CD4-positive, alpha-beta T cell treated with Interleukin-21 for 1 hour (primary cell): ENCODE measurements at places on chromosomes 2 and 18.

DNA sequence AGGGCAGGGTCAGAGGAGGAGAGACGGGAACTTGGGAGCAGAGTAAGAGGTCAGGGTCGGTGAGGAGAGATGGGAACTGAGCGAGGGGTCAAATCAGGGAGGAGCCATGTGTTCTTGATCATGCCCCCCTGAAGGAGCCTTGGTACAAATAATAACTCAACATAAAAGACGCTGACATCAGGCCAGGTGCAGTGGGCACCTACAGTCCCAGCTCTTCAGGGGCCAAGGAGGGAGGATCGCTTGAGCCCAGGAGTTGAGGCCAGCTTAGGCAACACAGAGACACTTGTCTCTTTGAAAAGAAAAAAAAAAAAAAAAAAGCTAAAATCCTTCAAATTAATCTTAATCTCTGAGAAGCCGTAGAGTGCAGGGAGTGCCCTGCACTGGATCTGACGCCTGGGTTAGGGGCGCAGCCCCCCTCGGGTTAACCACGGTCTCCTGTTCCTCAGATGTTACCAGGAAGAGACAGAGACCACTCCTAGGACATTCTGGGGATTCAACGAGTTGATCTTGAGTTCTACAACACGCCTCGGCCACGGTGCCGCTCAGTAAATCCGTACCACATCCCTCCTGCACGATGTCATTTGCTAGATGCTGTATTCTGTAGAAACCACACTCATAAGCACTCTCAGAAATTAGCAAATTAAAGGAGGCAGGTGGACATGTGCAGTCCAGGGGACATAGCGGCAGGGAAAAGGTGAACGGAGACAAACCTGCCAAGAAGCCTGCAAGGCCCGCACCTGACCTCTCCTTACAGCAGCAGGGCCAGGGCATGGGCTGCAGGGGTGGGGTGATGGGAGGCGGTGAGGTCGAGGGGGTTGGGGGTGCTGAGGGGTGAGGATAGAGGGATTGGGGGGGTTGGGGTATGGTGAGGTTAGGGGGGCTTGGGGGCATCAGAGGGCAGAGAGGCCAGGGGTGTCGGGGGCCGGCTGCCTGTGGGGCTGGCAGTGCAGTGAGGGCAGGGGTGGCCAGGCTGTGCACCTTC, 29.2 kb downstream of the SLC66A2 start:
- no peak for DNase-seq

DNA sequence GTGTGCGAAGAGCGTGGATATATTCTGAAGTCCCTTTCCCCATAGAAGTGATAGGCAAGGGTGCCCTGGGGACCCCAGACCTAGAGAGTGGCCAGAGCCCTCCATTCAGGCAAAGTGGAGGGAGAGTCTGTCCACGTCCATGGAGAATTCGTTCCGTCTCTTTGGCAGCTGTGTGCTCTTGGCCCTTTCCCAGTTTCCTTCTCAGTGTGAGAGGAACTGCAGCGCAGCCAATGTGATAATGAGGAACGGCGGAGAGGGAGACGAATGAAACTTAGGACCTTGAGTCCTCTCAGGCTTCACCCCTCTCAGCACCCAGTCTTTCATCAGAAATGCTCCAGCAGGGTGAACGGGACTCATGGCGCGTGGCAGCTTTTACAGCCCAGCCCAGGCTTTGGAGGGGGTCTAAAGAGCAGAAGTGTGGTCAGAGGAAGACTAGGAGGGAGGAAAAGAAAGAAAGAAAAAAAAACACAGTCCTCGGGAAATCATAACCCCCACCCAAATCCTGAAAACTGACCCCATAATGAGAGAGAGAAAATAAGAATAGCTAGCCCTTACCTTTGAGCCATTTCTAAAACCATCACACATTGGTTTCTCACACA, 95.0 kb upstream of the RIOK3 start:
- DNase-seq = no peak

DNA sequence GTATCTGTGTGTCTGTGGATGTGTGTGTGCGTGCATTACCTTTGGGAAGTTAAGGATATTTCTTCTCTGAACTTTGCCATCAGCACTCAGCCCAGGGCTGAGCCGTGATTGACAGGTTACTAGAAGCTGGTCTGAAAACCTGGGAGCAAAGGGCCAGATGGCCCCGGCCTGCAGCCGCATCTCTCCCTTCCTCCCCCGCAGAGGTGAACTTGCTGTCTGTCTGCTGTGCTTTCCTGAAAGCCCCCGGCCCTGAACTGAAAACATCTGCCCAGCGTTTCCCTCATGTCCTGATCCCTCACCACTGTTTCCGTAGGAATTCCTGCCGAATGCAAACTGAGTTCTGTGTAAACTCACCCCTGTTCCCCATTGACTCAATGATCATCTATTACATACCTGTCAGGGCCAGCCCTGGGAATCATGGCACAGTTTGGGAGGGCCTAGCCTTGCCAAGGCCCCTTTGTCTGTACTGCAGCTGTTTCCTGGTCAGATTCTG, 45.8 kb downstream of the MYCN start:
- no peak for DNase-seq

DNA sequence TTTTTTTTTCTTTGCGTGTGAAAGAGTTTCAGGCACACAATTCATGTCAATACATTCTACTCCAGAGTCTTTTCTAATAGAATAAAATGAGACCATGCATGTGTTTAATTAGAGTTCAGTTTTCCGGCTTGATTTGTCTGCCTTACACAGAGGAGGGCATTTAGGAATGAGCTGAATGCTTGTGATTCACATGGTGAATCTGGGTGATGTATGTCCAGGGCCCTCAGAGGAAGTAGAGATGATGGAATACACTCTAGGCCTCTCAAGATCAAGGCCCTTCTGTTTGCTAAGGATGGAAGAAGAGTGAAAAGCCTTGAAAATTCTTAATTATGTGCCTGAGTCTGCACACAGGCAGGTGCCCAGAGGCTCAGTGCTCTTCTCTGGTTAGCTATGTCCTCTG, 71.0 kb upstream of the CYRIA start:
- no peak for DNase-seq

- DNase-seq = no peak
These were observed 231.7 kb downstream of the ARL6IP6 start for GRCh38 chr2:152950126-152950525.

DNA sequence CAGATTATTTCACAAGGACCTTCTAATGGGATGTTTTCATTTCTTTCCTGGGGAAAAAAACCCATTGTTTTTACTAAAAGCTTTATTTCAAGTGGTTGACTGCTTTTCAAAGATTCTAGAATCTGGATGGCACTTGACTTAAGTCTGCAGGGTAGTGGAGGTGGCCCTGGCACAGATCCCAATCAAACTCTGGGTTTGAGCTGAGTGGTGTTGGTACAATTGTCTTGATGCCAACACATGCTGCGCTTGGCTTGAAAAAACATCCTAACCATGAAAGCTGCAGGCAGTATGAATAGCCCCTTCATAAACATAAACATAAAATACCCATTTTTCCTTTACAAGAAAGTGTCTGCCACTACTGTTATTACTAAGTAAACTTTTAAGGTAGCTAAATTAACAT, 3.6 kb downstream of the PAPOLG start:
- DNase-seq = no peak

DNA sequence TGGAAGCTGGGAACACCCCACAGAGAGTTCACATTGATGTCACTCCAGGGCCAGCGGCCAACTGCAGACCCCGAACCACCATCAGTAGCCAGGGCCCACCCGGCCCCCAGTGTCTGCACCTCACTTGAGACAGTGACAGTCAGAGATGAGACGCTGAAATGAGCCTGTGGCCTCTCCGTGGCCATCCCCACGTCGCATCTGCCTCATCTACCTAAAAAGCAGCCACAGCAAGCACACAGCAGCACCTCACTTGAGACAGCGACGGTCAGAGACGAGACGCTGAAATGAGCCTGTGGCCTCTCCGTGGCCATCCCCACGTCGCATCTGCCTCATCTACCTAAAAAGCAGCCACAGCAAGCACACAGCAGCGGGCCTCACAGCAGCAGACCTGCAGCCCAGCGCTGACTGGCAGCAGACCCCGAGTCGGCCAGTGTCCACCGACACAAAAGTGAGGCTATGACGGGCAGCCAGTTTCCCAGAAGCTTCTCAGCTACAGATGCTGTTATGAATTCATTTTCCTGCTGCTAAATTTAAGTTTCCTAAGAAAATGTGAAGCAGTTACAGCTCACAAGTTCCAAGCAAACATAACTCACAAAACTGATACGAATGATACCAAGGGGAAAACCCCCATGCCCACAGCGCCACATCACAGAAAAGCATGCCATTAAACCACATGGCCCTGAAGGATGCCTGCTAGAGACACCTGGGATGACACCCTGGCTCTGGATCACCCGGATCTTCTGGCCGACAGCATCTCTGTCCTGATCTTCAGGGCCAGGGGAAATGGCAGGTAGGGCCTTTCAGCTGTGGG, 27.7 kb downstream of the SNORC start:
- no peak for DNase-seq

- DNase-seq = no peak
These were observed 116.0 kb downstream of the ABCA12 start for GRCh38 chr2:215022418-215022817.

GRCh38 chr2:58268685-58269084, 27.6 kb upstream of the FANCL start:
- DNase-seq = no peak

- DNase-seq = no peak
These were observed 24.5 kb upstream of the MMADHC start for GRCh38 chr2:149612122-149612521.

GRCh38 chr2:177489719-177490301, 97.2 kb downstream of the AGPS start:
- DNase-seq = no peak

- DNase-seq = no peak
These were observed 81.8 kb downstream of the INPP5D start for GRCh38 chr2:233141901-233142300.

DNA sequence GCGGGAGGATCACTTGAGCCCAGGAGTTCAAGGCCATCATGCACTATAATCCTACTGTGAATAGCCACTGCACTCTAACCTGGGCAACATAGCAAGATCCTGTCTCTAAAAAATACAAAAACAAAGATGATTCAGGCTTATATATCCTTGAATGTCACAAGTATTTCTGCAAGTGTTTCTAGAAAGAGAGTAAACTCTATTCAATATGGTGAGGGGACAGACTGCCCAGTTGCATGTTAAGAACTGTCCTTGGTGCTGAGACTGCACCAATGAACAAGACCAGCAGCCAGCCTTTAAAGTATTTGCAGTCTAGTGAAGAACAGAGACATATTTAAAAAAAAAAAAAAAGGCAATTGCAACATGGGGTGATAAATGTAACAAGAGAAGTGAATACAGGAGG, 16.4 kb downstream of the MAP3K19 start:
- no peak for DNase-seq

DNA sequence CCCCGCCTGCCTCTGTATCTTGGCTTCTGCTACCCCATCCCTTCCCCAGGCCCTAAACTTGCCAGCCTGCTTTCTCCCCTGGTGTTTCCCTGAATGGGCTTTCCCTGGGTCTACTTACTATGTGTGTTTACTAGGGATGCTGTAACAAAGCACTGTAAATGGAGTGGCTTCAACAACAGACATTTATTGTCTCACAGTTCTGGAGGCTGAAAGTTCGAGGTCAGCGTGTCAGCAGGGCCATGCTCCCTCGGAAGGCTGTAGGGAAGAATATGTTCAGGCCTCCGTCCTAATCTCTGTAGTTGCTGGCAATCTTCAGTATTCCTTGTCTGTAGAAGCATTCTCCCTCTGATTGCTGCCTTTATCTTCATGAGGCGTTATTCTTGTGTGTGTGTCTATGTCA, 113.6 kb downstream of the DDX1 start:
- DNase-seq = no peak

DNA sequence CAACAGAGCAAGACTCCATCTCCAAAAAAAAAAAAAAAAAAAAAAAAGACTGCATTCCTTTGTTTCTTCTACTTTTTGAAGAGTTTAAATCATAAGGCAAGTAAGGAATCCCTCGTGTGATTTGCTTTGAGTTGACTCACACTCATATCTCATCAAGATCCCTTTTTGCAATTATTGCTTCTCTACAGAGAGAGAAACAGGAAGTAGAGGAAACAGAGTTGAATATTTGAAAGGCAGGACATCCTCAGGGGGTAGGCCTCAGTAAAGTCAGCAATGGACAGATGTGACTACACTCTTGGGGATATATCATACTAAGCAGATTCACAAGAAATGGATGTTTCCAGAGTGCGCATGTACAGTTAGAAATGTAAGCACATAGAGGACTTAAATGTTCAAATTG, 11.2 kb upstream of the EFR3B start:
- no peak for DNase-seq

DNA sequence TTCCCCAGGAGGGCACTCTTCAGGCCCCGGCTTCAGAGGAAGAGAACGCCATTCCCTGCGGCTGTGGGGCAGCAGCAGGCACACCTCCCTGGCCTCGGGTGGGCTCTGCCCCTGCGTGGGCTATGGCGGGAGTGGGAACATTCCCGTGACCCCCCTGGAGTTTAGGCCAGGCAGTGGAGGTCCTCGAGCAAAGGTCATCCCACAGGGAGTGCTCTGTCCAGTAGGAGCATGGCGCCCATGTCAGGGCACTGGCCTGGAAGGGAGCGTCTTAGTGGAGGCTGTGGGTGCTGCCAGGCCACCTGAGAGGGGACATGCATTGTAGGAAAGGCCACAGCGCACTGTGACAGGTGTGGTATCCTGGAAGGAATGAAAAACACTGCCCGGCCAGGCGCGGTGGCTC, 9.2 kb upstream of the NFATC1 start:
- DNase-seq = no peak
